Stimulated activated memory B cell treated with anti-CD40 and anti-IgM and Interleukin-4, amounts not matched to agents 10 μg/mL and 1 μg/mL and 100 μg/mL, for 72 hours (primary cell): ENCODE measurements at places on chromosomes 2 and 18.

GRCh38 chr2:230496891-230497290 lies 80.9 kb downstream of the SP100 start:
- ATAC-seq, result peak; percentile 88

DNA sequence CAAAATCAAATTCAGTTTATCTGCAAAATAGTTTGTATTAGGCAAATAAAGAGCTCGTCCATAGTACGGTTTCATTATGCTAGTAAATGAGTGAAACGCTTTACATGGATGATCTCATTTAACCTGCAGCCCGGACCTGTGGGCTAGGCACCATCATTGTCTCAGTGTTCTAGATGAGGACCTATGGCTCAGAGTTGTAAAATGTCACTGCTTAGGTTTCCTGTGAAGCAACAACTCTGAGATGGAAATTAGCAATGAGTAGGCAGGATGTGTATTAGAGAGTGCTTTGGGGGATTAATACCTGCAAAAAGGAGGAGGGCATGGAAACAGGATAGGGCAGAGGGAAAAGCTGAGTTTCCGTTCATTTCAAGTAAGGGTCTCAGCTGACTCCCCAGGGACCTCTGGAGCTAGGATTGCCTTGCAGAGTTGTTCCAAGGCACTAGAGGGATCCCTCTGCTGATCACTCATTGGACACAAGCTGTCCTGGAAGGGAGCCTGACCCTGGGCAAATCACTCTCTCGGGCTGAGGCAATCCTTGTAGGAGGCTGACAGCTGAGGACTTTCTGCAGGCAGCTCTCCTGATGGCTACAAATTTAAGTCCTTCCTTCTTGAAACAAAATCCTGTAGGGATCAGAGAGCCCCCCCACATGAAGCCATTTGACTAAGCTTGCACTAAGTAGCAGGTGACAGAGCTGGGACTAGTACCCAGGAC lies 58.8 kb upstream of the SIX2 start:
- ATAC-seq, result no peak

- no peak for ATAC-seq
These were observed 14.3 kb upstream of the STAM2 start for GRCh38 chr2:152189622-152190495.

GRCh38 chr2:37831081-37831780 lies 93.9 kb upstream of the RMDN2 start:
- no peak for ATAC-seq

DNA sequence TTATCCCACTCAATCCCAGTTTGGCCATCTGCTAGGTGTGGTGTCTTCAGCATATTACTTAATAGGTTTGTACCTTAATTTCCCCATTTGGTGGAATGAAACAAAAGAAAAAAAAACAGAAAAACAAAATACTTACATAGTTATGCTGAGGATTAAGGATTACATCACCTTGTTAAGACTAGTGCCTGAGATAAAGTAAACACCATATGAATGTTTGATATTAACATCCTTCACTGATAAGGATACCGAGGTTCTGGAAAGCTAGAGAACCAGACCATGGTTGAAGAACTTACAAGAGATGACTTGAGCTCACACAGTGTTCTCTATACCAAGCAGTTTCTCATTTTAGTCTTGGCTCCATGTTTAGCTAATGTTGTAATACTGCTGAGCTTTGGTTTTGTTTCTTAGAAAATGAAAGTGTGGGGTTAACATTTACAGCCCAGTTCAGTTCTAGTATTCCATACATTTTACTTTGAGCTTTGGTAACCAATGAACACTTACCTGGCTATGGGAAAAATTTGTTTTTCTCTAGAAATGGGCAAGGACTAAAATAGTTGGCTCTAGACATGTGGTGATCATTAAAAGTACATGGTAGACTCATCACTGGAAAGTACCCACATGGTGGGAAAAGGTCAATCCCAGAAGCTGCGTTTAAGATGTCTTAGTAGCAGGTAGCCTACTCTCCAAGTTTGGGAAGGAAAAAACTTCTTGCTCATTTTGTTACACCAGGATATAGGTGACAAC lies 5.8 kb upstream of the GPD2 start:
- ATAC-seq, result peak; percentile 21

- no peak for ATAC-seq
These were observed 122.5 kb downstream of the ICOS start for GRCh38 chr2:204059016-204059415.

GRCh38 chr2:84850471-84850870 lies 30.4 kb downstream of the TRABD2A start:
- no peak for ATAC-seq

DNA sequence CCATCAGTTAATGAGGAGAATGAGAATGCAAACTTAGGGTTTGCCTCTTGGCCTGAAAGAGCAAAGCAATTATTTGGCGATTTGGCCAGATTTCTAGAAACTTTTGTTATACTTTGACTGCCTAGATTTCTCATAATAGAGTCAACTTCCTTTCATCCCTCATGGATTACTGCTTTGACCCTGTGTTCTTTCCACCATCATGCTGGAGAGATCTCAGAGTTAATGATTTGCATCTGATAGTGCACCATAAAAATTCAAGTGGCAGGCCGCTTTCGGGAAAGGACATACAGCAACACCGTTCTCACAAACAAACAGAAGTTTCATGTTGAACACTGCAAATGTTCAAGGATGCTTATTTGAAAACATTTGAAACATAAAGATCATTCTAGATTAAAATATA lies 143.7 kb upstream of the ZFP36L2 start:
- ATAC-seq, result no peak
